ENCODE measurements at places on chromosomes 7 and 10. TPM values are rescaled to one million over a fixed set of nuclear protein-coding genes. Genes with fewer than 3 reads are reported as not detected.

GSTO2 gene
- total RNA-seq = 2.0 TPM

HECW1 gene
- not detected for total RNA-seq

SORCS1 gene
- not detected for total RNA-seq

MEIG1 gene
- not detected for total RNA-seq

CCM2 gene
- 64.4 TPM for total RNA-seq

ARF5 gene
- 259 TPM for total RNA-seq

CD36 gene
- 3.5 TPM for total RNA-seq

PKD2L1 gene
- not detected for total RNA-seq

PPP2R2D gene
- 25.9 TPM for total RNA-seq

VSTM2A gene
- not detected for total RNA-seq

XPNPEP1 gene
- total RNA-seq = 96.7 TPM

ABCC2 gene
- 0.70 TPM for total RNA-seq

FAM237B gene
- total RNA-seq = not detected

PPP1R9A gene
- 7.0 TPM for total RNA-seq

ZNF746 gene
- total RNA-seq = 17.3 TPM

SRGN gene
- 694 TPM for total RNA-seq

HMX3 gene
- not detected for total RNA-seq

CLCN1 gene
- total RNA-seq = not detected

UPK3B gene
- total RNA-seq = not detected

ITIH5 gene
- total RNA-seq = 0.05 TPM

PTPN20 gene
- 0.39 TPM for total RNA-seq

CCDC126 gene
- 9.7 TPM for total RNA-seq

SAMD8 gene
- total RNA-seq = 19.7 TPM

LIPJ gene
- not detected for total RNA-seq

HSPA12A gene
- 3.0 TPM for total RNA-seq

PON3 gene
- not detected for total RNA-seq

FANK1 gene
- 4.8 TPM for total RNA-seq

SLC39A12 gene
- not detected for total RNA-seq

SYNPO2L gene
- not detected for total RNA-seq

BCCIP gene
- total RNA-seq = 27.8 TPM

CTAGE4 gene
- total RNA-seq = not detected

FEZF1 gene
- not detected for total RNA-seq

ARHGEF35 gene
- total RNA-seq = not detected

HUS1 gene
- total RNA-seq = 35.6 TPM

NCF1 gene
- total RNA-seq = not detected

ZNF775 gene
- total RNA-seq = 9.4 TPM

MEOX2 gene
- 1.3 TPM for total RNA-seq

OR2A5 gene
- not detected for total RNA-seq

WNT8B gene
- not detected for total RNA-seq

C7orf57 gene
- 0.64 TPM for total RNA-seq

SUV39H2 gene
- total RNA-seq = 6.2 TPM

SPDYE9 gene
- total RNA-seq = not detected

CASTOR2 gene
- total RNA-seq = 21.3 TPM

SFTPA1 gene
- total RNA-seq = not detected

Data from glomerular endothelial cell (primary cell).